A549 treated with CpdA at 1 μM for 4 hours (cell line): ENCODE measurements at places on chromosomes 6 and 20. TPM values are rescaled to one million over a fixed set of nuclear protein-coding genes. Genes with fewer than 3 reads are reported as not detected.

Gene RAET1E
- 1.9 to 3.0 TPM (median 2.6 TPM) in 5 replicates for total RNA-seq

Gene REM1
- 0.09 to 0.13 TPM (median 0.10 TPM) in 3 of 5 replicates, not detected in the others for total RNA-seq

Gene FAM50B
- 3.5 to 5.5 TPM (median 5.0 TPM) in 5 replicates for total RNA-seq

Gene STMND1
- not detected in 5 replicates for total RNA-seq

Gene APCDD1L
- 0.06 to 0.09 TPM (median 0.07 TPM) in 5 replicates for total RNA-seq

Gene RAB44
- 0.03 to 0.06 TPM (median 0.05 TPM) in 3 of 5 replicates, not detected in the others for total RNA-seq

Gene GGTLC1
- not detected in 5 replicates for total RNA-seq

Gene SLC17A1
- 0.05 TPM in 1 of 5 replicates, not detected in the others for total RNA-seq
